Left renal pelvis (tissue), 4 donors: ENCODE measurements at places on chromosomes 6 and 20. TPM values are rescaled to one million over a fixed set of nuclear protein-coding genes. Genes with fewer than 3 reads are reported as not detected.

DNA sequence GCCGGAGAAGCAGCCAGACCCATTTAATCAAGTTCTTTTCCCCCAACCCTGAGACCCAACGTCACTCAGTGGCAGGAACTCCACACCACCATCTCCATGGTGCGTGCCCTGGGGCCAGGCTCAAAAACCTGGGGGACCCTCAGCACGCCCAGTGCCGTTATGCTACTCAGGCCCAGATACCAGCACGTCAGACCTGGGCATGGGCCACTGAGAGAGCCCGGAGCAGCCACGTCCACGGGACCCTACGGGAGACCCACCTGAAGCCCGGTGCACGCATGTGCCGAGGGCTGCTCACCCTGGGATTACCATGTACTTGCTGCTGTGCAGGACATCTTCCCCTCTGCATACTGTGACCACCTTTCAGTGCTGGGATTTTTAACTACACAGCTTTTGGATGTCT, 13.8 kb downstream of the SLC2A4RG start:
- no peak for DNase-seq

DNA sequence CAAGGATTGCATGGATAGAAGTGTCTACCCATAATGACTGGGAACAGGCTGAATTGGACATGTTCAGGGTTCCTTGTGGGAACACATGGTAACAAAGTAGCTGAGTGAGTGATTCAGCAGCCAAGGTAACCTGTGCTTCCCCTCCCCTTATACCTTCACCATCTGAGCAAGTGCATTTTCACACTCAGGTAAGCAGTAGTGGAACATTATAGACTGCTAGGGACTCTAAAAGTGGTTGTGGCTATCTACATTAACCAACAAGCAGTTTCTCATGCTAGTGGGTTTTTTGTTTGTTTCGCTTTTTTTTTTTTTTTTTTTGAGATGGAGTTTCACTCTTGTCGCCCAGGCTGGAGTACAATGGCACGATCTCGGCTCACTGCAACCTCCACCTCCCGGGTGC, 41.4 kb downstream of the KIZ start:
- no peak for DNase-seq

- no peak for DNase-seq
Measured at GRCh38 chr6:163671355-163671754, 256.8 kb downstream of the QKI start.

DNA sequence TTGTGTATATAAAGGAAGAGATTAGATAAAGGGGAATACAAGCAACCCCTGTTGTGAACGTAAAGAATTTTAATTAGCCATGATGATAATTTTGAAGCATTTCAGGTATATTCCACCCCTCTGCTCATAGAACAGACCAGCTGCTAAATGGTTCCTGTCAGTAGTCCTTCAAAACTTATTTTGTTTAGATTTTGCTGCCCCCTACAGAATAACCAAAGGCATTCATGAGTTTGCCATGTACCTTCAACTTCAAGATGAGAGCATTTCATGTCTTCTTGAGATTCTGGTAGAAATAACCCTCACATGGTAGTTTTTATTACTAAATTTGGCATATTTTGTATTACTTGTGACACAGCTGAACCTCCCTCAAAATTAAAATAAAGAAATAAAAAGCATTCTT, 1586.7 kb downstream of the HACE1 start:
- DNase-seq: peak; percentile 6

GRCh38 chr6:101393251-101393828, at the start of gene GRIK2:
GRIK2 (plus strand) TSS chr6:101393708.
- no peak for DNase-seq

GRCh38 chr20:57481281-57481711, 43.6 kb downstream of the CTCFL start:
- no peak for DNase-seq

DNA sequence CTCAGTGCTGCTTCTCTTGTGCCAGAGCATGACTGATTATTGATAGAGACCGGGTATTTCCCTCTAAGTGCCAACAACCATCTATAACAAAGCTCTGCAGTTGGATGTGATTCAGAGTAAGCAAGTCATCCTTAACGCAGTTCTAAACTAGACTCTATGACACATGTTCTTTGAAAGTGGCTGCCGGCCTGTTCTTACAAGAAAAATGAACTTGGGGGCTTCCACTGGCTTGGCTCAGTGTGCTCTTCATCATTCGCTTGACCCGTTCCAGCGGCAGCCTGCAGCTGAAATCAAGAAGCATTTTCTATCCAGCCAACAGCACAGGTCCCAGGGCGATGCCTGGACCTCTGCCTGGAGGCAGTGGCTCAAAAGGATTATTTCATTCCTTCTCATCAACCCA, 29.8 kb downstream of the GFOD1 start:
- DNase-seq: no peak

GRCh38 chr6:39076623-39077535, 28.3 kb downstream of the GLP1R start:
- DNase-seq: no peak

GRCh38 chr6:37233541-37233940, 24.0 kb upstream of the TBC1D22B start:
- no peak for DNase-seq

- DNase-seq: no peak
Measured at GRCh38 chr20:58056921-58057686, 171.3 kb downstream of the ANKRD60 start.

- DNase-seq: no peak
Measured at GRCh38 chr6:164345806-164346496, 931.4 kb downstream of the QKI start.

DNA sequence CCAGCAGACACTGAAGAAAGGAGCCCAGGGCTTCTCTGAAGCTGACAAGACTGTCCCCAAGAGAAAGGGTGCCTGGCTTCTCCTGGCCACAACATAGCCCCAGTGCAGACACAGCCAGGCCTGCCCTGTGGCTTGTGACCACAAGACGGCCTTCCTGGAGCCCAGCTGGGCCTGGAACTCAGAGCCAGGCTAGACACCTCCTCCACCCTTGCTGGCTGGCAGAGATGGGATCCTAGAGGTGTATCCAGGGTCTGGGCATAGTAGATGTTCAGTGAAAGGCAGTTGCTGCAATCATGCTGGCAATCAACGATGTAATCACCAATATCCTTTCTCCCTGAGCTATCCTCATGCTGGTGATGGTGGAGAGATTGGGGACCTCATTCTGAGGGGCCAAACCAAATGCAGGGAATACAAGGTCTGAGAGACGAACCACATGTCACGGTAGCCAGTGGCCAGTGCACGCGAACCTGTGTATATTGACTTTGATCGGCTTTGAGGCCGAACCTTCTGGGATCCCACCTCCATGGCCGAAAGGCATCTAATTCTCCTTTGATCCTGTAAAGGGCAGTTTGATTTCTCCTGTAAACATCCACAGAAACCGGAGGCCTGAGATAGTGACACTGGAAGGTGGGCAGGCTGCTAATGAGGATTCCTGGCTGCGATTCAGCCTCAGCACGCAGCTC, 115.2 kb downstream of the PSMB1 start:
- DNase-seq: no peak

- no peak for DNase-seq
Measured at GRCh38 chr6:169174516-169175359, 78.9 kb downstream of the THBS2 start.

DNA sequence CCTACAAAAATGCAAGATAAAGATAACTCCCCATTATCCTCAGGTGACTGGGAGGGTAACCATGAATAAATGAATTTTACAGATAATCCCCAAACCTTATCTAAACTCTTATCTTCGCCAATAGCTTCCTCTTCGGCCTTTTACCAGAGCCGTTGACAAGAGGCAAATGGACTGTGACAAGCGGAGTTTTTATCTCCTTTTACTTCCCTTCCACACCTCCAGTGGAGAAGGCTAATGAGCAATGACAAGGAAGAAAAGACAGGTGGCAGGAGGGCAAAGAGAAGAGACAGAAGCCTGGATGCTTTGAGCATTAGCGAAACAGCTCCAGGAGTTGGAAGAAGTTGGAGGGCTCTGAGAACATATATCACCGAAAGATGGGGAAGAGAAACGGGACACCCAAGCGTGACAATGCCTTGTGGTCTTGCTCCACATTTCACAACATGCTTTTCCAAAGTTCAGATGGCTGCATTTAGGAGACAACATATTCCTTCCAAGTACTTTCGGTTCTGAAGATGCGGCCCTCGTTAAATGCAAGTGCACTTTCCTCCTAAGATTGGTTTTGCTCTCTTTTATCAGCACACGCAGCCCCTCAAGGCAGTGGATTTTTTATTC, 69.2 kb downstream of the PRDM1 start:
- DNase-seq: no peak

DNA sequence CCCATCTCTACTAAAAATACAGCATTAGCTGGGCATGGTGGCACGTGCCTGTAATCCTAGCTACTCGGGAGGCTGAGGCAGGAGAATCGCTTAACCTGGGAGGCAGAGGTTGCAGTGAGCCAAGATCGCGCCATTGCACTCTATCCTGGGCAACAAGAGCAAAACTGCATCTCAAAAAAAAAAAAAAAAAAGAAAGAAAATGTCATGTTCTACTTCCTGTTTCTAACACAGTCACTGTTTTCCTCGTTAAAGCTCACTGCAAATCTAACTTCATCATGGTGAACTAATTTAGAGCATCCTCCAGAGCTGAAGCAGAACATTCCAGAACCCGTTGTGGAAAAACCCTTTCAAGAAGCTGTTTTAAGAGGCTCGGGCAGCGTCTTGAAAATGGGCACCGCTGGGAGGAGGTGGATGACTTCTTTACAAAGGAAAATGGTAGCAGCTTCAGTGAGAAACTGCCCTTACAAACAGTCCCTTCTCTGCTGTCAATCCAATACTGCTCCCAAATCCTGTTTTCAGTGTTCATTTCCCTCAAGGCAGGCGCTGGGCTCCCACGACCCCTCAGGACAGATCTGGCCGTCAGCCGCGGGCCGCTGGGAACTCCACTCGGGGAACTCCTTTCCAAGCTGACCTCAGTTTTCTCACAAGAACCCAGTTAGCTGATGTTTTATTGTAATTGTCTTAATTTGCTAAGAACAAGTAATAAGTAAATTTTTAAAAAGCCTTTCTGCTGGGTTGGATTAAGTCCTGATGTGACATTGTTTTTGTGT, 12.5 kb downstream of the CTSZ start:
- no peak for DNase-seq

Gene NMBR
- 0.33 TPM for polyA plus RNA-seq

Gene SAPCD1
- polyA plus RNA-seq: 13.0 TPM

Gene SYTL3
- polyA plus RNA-seq: 3.1 TPM

Gene FAM184A
- 12.7 TPM for polyA plus RNA-seq

Gene SPEF1
- polyA plus RNA-seq: not detected

Gene NOX3
- not detected for polyA plus RNA-seq

Gene ISM1
- 3.6 TPM for polyA plus RNA-seq
